ENCODE measurements at places on chromosomes 16 and 17.
A peak's percentile ranks its signal among the peaks of the same experiment; 100 is the strongest.

GRCh38 chr16:50550866-50551641 lies 2.9 kb downstream of the NKD1 start:
- DNase-seq: no peak

DNA sequence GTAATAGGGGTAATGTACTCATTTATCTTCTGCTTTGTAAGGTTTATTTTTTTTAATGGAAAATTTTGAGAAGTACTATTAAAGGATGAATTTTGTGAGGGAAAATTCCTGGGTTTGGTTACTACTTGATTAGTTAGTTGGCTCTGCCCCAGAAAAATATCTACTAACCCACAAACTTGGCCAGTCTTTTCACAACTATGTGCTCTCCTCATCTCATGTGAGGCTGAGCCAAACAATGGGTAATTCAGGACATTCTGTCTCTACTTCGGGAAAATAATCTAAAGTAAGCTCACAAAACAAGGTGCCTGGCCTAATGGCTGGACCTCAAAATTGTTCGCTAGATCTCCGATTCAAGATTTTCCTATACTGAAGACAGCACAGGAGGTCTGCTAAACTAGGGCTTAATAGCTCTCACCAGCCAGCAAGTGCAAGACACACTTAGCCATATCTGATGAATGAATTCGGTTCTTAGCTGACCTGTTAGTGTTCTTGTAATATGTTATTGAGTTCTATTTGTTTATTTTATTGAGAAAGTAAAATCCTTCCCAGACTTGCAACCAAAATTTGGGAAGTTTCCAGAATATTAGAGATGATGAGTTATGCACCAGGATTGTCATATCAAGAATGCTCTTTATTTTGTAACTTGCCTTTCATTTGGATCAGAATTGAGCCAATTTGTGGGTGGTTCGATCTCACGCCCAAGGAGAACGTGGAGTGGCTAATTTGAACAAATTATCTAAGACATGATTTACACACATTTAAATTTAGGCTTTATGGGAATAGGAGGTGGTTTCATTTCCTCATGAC lies 5.7 kb downstream of the KCNJ16 start:
- no peak for DNase-seq

GRCh38 chr17:72639711-72640110 lies 452.8 kb downstream of the SLC39A11 start:
- DNase-seq: no peak

- no peak for DNase-seq
These were observed 31.9 kb upstream of the CPNE2 start for GRCh38 chr16:57060323-57061083.

- no peak for DNase-seq
These were observed 170.7 kb downstream of the CDH11 start for GRCh38 chr16:64951193-64951592.

GRCh38 chr16:14302399-14303181 lies 231.5 kb downstream of the MRTFB start:
- DNase-seq: peak; percentile 35

DNA sequence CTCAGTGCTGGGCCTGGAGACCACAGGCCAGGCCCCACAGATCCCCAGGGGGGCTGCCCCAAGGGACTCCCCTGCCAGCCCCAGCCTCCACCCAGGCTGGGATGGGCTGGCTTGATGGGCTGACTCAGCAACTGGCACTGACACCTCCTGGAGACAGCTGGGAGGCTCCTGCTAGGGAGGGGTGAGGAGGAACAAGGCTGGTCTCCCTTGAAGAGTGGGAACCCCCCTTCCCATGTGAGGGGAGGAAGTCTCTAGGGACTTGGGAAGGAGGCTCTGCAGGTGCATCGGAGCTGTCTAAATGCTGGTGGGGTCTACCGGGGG lies 10.4 kb downstream of the NHERF1 start:
- DNase-seq: no peak

DNA sequence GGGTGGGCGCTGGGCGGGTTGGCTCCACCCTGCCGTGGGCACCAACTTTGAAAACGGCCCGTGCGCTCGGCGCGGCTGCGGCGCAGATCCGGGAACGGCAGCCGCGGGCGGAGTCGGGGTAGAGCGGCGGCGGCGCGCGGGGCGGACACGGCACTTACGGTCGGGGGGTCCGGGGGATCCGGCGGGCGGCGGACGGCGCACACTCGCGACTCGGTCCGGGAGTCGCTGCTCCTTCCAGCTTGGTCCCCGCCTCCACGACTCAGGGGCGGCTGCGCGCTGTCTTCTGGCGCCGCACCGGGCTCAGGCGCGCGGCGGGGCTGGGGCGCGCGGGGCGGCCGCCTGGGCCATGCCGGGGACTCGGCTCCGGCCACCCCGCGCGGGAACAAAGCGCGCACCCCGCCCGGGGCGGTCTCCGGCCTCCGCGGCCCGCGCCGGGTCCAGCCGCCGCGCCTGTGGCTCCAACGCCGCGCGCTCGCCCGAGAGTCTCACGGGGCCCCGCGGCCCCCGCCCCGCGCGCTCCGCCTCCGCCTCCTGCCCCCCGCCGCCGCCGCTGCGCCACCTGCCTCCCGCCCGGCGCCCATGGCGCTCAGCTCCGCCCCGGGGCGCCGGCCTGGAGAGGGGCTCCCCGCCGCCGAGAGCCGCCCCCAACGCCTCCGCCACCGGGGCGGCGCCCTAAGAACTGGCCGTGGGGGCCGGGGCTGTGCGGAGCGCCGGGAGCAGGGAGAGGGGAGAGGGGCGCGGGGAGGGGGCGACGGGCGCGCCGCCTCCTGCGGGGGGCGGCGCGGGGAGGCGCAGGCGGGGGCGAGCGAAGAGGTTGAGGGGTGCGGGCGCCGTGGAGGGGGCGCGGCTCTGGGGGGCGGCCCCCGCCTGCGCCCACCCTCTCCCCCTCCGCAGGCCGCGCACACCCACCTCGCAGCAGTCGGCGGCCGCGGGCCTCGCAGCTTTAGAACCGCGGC lies 35.9 kb downstream of the CBFA2T3 start:
- peak; percentile 30 for DNase-seq

Measured in activated naive CD4-positive, alpha-beta T cell treated with anti-CD3 and anti-CD28 coated beads, Interleukin-2, amount 50 U/mL, for 16 hours (primary cell).